AG04450 (cell line): ENCODE measurements at places on chromosomes 2 and 18. TPM values are rescaled to one million over a fixed set of nuclear protein-coding genes. Genes with fewer than 3 reads are reported as not detected.

WIPF1 gene
- polyA plus RNA-seq, result 10.7 and 12.4 TPM in 2 replicates

PRSS56 gene
- not detected in 2 replicates for polyA plus RNA-seq

CDH19 gene
- polyA plus RNA-seq, result not detected in 2 replicates

MEP1B gene
- not detected in 2 replicates for polyA plus RNA-seq

TLK1 gene
- polyA plus RNA-seq, result 22.2 and 28.3 TPM in 2 replicates

KCNJ3 gene
- polyA plus RNA-seq, result not detected in 2 replicates

M1AP gene
- 0.07 and 0.10 TPM in 2 replicates for polyA plus RNA-seq

GRCh38 chr2:157024129-157024528, 233.4 kb upstream of the GALNT5 start:
- DNase-seq, result no peak

DNA sequence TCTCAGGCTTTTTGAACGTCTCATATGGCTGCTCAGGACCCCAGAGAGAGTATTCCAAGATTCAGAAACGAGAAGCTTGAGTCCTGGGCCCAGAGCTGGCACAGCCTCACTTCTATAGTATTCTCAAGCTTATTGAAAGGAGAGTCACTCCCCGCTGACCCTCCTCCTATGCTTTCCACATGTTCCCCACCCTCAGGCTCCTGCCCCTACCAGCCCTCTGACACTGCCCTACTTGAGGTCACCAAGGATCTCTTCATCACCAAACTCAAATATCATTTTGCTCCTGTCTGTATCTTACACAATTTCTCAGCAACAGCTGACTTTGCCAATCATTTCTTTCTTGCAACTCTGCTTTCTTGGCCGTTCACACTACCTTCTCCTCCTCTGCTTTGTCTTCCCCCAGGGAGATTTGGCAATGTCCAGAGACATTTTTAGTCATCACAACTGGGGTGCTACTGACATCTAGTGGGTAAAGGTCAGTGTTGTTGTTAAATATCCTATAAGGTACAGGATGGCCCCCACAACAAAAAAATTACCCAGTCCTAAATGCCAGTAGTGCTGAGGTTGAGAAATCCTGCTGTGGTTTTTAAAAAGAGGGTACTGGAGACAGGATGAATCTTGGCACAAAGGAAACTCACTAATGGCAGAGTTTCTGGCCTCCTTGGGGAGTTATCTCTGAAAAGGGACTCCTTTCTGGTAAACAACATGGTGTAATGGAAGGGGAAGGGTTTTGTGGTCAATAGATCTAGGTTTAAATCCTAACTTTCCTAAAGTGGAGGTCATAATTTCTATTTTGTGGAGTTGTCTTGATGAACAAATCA, 26.9 kb upstream of the INSIG2 start:
- DNase-seq, result no peak

- no peak for DNase-seq
Observed at GRCh38 chr2:108446703-108447102, 2.3 kb upstream of the GCC2 start.

- DNase-seq, result no peak
Observed at GRCh38 chr2:195505701-195506100, 151.3 kb upstream of the SLC39A10 start.

GRCh38 chr2:190526105-190526750, 8.3 kb downstream of the NEMP2 start:
- no peak for DNase-seq

DNA sequence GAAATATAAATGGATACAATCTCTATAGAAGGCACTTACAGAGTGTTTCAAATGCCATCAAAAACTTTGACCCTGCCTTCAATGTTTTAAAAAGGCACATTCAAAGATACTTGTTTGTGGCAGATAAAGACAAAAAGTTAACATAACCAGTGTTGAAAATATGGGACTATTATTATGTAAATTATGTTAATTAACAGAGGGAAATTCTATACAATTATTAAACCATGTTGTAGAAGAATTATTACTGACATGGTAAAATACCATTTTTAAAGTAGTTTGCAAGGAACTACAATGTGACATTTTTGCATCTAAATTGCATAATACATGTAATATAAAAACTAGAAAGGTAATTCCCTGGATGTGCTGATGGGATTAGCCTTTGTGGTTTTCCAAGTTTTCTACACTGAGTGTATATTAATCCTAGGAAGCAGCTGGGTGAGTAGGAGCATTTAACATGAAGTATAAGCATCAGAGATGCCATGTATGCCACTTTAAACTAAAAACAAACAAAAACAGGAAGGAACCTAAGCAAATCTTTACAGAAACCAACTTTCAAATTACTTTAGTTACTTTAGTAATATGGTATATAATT, 21.7 kb downstream of the MIB1 start:
- DNase-seq, result no peak

- DNase-seq, result no peak
Observed at GRCh38 chr2:176283291-176284068, 14.2 kb downstream of the MTX2 start.

- DNase-seq, result no peak
Observed at GRCh38 chr2:241304039-241304670, 11.3 kb downstream of the HDLBP start.

DNA sequence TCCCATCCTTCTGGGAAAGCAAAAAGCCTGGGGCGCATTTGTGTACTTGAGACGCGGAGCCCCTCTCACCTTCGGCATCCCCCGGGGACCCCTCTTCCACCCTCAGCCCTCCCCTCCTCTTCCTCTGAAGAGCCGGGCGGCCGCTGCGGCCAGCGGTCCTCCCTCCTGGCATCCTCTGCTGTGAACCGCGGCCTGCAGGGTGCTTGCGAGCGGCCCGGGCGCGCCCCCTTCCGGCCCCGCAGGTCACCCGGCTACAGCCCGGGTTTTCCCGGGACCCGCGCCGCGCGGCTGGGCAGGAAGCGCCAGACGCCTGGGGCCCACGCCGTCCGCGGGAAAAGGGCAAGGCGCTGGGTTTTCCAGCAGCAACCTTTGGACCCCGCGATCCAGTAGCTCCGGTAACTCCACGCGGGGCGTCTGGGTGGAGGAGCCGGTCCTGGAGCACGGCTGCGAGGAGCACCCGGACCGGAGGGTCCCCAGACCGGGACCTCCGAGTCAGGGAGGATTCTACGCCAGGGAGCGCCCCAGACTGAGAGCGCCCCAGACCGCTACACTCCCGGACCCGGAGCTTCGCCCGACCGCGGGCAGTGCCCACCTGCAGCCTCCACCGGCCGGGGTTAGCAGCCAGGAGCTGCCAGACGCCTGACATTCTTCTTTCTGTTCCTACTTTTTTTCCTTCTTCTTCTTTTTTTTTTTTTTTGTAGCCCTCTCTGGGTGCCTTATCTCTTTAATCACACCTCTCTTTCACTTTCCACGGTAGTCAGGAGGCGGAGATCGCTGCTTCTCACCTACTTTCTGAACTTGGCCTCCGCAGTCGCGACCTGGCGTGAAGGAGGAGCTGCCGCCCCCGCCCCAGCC, at the start of gene IL18R1:
IL18R1 (plus strand) TSS at position 271 of the 855 bp plus-strand sequence. CDS start 6,865 bp downstream, outside the sequence.
- peak; percentile 29 for DNase-seq

DNA sequence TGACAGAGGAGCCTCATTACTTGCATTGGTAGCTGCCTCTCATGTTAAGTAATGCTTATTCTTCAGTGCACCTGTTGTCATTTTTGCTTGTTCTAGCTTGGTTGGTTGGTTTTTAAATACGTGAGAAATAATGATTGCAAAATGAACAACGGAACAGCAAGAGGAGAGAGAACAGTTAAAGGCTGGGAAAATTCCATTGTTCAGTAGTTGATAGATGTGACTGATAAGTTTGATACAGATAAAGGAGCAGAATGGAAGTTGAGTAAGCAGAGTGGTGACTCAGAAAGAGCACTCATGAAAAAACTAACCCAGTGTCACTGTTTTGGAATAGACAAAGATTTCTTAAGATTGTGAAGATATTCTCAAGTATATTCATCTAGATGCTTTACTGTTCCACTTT, 50.5 kb downstream of the MTA3 start:
- no peak for DNase-seq

GRCh38 chr18:21057112-21057511, 54.5 kb downstream of the ROCK1 start:
- no peak for DNase-seq

DNA sequence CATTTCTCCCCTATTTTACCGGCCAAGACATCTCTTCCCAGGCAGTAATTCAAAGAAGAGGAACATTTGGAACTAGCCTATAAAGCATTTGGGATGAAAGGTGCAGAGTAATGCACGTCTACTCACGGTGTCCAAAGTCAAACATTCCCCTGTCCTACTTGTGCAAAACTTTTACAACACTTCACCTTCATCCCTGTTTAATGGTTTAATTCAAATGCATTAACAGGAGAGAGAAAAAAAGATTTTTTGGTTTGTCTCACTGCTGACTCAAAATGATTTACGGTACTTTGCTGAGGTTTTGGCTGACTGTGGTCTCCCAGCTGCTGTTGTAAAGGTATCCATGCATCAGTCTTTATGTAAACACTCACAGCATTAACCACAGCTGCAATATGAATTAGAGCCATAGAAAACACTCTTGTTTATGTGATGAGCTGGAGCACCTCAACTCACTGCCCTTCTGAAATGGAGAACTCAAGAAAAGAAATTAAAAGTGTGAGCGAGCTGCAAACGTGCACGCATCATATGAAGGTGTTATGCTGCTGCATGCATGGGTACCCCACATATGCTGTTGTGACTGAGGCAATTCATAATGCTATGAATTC, 220.5 kb downstream of the PIEZO2 start:
- peak; percentile 86 for DNase-seq

GRCh38 chr18:62904396-62905285, 189.3 kb downstream of the PHLPP1 start:
- no peak for DNase-seq

DNA sequence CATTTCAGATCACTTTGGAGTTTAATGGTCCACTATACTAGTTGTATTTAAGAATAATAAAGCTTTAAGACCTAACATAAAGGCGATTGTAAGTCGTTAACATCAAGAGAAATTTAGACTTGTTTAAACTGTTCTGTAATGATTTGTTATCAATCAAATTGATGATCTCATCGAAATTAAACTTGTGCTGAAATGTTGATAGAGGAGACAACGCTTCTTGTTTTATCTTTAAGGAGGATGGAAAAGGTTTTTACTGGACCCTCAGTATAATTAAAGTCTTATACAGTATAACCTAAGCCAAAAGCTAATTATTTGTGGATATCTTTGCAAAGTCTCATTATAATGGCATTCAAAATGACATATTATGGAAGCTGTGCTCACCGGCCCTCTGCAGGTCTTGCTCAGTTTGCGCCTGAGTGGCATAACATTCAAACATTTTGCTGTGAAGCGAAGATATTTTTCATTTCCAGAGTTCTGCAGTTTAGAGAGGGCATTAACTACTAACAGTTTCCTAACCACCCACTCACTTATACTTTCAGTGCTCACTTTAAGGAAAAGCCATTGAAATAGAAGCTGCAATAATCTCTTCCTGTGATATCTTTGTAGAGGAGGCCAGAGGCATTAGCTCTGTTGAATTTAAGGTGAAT, 1.4 kb upstream of the SERTAD2 start:
- no peak for DNase-seq

DNA sequence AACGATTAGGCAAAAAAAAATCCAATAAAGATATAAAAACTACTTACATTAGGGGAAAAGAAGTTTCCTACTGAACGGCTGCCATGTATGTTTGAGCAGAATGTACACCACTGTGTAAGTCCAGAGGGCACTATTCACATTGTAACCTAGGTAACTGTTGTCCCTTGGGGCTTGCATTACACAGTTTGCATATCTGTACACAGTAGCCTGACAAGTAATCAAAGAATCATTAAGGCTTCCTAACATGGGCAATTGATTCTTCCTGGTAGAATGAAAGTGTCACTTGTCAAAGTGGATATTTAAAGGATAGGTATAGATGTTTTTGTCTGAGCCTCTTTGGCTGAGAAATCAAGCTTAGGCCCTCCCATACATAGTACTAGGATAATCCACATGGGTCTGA, 39.1 kb downstream of the PLEK start:
- no peak for DNase-seq

- DNase-seq, result no peak
Observed at GRCh38 chr2:23690421-23691105, 236.4 kb downstream of the ATAD2B start.

DNA sequence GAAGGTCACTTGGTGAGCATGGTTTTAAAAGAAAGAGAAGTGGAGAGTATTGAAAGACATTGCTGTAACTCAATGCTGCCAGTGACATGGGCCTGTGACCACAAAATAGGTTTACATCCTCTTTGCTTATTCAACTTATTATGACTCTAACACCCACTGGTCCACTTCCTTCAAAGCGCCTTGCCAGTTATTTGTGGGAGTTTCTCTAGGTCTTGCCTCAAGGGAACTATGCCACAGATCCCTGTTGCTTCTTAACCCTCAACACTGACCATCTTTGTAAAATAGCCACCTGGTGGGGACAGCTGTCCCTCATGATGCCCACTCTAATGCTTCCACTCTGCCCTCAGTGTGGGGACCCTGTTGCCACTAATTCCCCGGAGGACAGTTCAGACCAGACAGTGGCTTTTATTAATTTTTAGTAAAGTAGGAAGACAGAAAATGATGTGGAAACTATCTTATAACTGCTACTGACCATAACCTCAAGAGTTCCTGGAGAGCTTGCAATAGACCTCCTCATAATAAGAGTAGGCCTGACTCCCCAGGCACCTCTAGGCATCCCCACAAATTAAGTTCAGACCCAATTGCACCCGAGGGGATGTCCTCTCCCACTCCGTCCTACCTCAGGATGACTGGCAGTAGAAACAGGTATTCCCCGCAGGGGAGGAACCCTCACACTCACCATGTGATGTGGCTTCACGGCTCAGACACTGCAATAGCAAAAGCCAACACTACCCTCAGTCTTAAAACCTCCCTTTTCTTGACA, 31.3 kb upstream of the SLC25A52 start:
- no peak for DNase-seq

- no peak for DNase-seq
Observed at GRCh38 chr2:135525786-135526185, 5.2 kb downstream of the ZRANB3 start.

GRCh38 chr2:107027810-107028209, 141.8 kb upstream of the ST6GAL2 start:
- DNase-seq, result no peak

DNA sequence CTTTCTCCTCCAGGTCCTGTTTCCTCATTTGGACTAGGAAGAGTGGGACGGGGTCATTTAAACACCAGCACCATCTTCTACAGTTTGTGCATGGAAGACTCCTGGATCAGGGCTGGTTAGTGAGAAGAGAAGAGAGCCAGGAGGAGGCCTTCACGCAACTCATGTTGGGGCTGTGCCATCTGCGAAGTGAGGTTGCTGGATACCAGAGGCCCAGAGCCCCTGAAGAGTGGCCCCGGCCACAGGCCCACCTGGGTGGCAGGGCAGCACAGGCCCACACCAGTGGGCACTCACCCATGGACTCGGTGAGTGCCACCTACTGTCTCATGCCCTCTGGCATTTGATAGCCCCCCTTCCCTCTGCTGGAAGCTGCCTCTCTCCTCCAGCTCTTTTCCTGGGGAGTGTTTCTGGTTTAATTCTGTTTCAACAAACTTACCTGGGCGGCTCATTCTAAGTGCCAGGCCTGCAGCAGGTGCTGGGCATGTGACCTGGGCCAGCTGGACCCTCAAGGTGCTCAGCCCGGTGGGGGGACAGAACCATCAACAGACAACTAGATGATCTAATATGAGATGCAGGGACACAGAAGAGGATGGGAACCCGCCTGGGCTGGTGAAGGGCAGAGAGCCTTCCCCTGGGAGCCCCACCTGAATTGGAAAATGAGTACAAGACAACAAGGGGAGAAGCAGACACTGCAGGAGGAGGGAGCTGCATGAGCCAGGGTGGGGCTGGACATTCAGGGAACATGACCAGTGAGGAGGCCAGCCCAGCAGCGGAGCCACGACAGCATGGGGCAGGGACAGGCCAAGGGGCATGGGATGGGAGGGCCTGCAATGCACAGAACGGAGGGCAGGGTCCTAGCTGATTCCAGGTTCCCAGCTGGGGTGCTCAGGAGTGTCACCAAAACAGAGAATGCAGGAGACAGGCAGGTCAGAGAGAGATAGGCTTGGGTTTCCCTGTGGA, 70.6 kb downstream of the MARCO start:
- no peak for DNase-seq
